ENCODE measurements at places on chromosomes 16 and 17.

DNA sequence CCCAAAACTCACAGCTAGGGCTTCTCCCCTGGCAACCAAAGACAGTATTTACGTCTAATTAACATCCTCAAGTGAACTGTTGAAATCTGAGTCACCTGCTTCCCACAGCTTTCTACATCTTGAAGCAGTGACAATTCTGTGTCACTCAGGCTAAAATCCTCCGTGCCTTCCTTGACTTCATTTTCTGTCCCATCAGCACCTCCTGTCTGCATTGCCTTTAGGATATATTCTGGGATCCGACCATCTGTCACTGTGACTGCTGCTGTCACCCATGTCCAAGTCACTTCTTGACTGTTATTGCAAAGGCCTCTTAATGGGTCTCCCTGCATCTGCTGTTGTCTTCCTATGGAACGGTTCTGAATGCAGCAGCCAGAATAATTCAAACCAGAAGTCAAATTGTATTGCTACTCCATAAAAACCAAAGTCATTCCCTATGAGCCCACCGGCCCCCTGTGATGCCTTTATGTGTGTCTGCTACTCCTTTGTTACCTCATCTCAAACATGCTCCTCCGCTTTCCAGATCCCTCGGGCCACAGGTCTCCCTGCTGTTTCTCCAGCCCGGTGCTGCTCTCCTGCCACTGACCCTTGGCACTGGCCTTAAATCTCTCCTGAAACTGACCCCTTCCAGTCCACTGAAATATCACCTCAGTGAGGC lies 56.9 kb downstream of the WWP2 start:
- DNase-seq: no peak

DNA sequence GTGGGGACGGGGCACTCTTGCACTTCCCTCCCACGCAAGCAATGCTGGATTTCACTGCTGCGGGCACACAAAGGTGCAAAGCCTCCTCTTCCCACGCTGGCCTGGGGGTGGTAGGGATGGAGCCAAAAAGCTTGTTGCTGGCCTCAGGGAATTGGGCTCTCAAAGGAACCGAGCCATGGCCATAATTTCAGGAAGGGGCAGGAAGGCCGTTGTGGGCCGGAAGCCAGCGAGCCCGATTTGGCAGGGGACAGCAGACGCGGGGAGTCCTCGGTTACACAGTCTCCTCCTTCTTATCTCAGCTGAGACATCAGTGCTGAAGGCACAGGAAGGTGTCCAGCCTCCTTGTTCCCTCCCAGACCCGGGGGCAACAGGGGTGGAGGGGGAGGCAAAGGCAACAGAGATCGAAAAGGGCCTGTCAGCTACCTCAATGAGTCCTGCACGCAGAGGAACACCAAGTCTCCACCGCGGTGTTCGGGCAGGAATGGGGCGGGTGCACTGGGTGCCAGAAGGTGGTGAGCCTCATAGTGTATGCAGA lies 59.5 kb downstream of the SLFN11 start:
- DNase-seq: no peak

GRCh38 chr17:82807101-82807500 lies 32.7 kb downstream of the ZNF750 start:
- no peak for DNase-seq

DNA sequence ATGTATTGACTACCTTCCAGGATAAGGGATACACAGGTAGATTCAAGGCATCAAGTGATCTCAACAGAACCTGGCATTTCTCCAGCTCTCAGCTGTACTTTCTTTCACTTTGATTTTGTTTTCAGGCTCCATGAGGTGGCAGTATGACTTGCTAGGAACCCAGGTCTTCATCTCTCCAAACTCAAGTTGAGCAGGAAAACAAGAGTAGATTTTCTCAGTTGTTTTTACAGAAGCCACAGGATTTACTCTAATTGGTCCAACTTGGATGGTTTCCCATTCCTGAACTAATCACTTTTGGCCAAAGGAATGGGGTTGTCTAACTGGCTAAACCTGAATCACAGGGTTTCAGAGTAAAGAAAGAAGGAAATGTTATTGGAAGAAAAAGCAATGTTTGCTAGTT lies 146.6 kb downstream of the TRIM37 start:
- peak; percentile 21 for DNase-seq

DNA sequence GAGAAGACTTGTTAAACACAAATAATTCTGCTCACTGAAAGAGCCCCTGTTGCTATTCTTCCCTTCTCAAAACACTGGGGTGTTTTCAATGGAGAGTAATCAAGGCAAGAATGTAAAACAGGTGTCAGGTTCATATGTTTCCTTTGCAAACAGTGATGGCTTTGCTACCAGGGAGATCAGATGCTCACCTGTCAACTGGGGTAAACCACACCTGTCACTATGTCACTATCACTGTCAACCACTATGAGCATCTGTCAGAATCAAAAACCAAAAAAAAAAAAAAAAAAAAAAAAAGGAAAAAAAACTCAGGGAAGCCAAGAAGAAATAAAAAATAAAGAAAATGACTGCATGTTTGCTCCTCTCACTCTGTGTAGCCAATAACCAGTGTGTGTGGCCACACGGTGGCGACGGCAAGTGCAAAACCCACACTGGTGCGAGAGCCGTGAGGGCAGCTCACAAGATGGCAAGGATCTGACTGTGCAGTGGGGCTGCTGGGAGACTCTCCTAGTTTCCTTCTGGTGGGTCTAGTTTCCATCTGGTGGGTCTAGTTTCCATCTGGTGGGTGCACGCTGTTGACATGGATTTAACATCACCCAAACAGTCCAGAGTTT lies 22.7 kb downstream of the USP22 start:
- DNase-seq: no peak

- DNase-seq: no peak
Observed at GRCh38 chr17:77462090-77462489, 321.3 kb downstream of the SEC14L1 start.

DNA sequence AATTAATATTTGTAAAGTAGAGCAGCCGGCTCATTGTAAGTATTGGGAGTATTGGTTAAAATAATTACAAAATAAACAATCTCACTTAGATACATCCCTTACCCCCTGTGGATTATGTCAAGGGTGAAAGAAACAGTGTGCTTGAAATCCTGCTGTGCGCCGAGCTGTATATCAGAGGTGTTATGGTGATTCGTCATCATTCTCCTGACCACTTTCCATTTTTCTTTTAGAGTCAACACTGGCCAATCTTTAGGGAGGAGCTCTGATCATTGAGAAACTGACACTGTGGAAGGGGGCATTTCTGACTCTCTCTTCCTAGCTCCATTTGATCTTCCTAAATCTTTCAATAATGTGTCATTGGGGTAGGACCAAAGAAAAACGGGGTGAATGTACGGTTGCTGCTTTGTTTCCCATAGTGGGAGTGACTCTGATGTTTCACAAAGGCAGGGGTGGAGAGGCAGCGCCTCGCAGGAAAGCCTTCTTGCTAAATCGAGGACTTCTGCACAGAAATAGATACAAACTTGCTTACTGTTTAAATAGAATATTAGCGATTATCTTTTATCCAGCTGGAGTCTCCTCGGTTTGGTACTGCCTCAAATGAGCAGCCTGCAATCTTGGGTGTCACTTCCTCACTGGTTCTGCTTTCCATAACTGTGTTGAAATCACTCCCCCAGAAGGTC lies 123.4 kb downstream of the PRKCB start:
- DNase-seq: no peak

GRCh38 chr16:80060470-80060869 lies 459.9 kb upstream of the MAF start:
- no peak for DNase-seq

GRCh38 chr17:79388556-79389295 lies 222.1 kb downstream of the RBFOX3 start:
- no peak for DNase-seq

- no peak for DNase-seq
Observed at GRCh38 chr17:27810902-27811557, 10.7 kb upstream of the NOS2 start.

- no peak for DNase-seq
Observed at GRCh38 chr16:81786321-81786720, 7.2 kb downstream of the PLCG2 start.

DNA sequence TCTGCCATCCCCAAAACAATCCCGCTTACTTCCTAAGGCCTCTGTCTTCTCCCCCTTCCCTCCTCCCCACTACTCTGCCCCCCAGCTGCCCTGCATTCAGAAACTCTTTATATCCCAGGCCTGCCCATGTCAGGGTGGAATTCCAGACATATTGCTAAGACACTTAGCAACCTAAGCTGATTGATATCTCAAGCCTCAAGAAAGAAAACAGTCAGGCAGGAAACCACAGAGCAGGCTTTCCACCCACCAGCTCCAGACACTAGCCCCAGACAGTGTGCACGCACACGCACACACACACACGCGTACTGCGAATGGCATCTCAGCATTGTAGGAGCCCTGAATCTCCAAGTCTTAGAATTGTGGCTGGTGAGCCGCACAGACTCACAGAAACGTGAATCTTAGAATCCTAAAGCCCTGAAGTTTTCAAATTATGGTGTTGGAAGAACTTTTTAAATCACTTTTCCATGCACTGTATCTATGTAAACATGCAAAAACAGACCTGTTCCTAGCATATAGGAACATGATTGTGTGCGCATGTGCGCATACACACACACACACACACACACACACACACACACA lies 8.8 kb upstream of the LPCAT2 start:
- peak; percentile 98 for DNase-seq

DNA sequence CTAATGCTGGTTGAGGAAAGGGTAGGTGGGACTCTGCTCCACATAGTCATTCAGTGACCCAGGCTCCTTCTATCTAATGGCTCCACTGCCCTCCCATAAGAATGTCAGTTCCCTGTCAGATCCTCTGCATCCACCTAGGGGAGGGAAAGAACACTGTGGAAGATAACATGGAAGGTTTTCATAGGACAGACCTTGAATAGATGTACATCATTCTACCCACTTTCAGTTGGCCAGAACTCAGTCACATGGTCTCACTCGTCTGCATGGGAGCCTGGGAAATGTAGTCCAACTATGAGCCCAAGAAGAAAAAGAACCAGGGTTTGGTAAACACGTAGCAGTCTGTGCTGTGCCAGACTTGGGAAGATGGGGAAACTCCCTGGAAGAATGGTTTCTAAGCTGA lies 27.1 kb upstream of the SCNN1B start:
- DNase-seq: no peak

DNA sequence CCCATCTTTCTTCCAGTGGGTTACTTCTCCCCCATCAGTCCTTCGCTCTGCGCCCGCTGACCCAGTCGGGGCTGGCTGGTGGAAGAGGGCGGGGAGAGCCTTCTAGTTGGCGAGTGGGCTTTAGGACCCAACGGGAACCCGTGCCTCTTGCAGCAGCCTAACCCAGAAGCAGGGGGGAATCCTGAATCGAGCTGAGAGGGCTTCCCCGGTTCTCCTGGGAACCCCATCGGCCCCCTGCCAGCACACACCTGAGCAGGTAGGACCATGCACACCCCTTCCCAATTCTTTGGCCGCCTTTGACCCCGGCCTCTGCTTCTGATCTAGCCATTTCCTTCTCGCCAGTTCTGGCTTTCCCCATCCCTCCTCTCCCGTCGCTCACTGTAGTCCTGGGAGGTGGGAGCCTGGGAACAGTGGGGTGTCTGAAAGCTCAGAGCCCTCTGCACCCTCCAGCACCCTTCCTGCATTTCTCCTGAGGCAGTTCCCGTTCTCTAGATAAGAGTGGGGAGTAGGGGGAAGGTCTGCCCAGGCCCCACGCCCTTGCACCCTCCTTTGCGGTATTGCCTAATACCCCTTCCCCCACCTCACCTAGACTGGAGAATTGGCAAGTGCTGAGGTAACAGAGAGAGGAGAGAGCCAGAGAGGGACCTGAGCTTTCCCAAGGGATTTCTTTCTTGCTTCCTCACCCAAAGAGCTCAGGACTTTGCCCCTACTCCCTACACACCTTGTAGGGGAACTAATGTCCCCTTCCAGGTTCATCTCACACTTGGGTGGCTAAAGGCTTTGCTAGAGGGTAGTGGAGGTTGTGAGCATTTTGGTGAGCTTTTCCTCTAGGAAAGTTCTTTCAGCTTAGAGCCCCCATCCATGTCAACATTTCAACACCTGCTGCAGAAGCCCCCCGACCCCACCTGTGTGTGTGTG lies at the start of gene RARA:
Gene RARA, plus strand, starts transcription at position 150 of the 918 bp plus-strand sequence. CDS start 22,039 bp downstream, outside the sequence.
- DNase-seq: no peak

GRCh38 chr17:77577491-77577890 lies 381.0 kb upstream of the TNRC6C start:
- no peak for DNase-seq

DNA sequence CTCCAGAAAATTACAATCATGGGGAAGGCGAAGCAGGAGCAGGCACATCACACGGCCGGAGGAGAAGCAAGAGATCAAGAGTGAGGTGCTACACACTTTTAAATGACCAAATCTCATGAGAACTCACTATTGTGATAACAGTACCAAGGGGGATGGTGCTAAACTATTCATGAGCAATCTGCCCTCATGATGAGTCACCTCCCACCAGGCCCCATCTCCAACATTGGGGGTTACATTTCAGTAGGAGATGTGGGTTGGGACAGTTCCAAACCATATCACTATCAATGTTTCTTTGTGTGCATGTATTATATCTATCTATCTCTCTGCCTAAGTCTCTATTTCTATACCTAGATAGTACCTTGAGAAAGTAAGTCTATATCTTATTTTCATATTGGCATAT lies 724.8 kb downstream of the CDH11 start:
- no peak for DNase-seq

DNA sequence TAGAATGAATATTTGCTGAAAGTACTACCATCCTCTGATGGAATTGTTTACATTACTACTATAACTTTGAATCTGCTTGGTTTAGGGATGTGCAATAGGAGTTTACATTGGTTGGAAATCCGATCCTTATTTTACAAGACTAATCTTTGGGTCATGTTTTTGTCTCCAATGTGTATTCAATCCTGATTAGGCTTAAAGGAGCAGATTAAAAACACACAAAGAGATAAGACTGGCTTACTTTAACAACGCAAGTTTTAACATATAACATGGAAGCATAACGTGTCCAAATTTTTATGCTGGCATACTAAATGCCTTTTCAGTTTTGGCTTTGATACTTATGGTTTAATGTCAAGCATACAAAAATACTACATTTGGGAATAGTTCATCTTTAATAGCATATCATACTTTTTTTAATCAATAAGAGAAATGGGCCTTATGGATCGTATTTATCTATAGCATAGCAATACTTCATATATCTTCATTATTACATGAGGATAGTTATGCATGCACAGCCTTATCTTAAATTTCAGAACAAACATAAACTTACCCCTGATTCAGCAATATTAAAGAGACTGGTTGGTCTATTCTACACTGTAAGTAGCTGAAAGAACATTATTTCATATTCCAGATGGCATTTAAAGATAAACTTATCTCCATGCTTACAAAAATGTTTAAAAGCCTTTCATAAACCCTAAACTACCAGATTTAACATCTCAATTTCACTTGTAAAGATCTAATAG lies 69.9 kb upstream of the NACA2 start:
- no peak for DNase-seq

DNA sequence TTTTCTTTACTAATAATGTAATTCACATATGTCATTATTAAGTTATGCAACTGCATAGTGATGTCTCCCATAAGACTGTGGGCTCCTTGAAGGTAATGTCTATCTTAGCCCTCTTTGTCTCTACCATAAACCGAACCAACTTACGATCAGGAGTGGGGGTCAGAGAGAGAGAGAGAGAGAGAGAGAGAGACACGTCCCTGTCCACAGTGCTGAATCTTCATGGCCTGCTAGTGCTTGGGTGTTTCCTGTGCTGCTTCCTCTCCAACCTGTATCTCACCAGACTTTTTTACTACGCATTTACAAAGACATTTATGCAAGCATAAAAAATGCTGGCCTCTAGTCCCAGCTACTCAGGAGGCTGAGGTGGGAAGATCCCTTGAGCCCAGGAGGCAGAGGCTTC lies 52.2 kb upstream of the HAPSTR1 start:
- no peak for DNase-seq
